Effector CD4-positive, alpha-beta T cell (primary cell): ENCODE measurements at places on chromosomes 7 and 10.

DNA sequence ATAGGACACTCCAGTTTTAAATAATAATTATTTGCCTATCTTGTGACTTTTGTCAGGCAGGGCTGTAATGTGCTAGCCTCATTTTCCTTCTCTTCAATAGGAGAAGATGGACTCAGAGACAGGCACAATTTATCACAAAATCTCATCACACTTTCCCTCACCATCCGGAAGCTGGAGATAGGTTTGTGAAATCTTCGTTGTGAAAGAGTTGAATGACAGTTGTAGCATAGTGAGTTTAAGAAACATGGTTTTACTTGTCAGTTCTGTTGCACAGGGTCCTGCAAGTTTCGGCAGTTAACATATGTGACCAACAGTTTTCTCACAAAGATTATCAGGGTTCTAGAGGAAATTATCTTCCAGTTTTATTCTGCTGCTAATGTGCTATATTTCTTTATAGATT, 37.7 kb upstream of the MAP3K8 start:
- no peak for DNase-seq

GRCh38 chr7:41731493-41732435, 28.9 kb upstream of the INHBA start:
- DNase-seq: no peak

DNA sequence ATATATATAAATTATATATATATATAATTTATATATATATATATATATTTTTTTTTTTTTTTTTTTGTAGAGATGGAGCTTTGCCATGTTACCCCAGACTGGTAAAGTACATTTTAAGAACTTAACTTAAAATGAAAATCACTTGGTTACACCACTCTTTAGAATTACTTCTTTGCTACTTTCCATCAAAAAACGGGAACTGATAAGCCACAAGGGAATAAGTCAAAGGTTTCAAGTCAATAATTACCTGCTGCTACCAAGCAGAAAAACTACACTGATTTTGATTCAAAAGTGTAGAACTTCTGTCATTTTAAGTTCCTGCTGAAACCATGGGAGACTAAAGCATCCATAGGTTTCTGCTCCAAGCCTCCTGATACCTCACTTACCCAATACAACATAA, 12.2 kb downstream of the PPA1 start:
- no peak for DNase-seq

DNA sequence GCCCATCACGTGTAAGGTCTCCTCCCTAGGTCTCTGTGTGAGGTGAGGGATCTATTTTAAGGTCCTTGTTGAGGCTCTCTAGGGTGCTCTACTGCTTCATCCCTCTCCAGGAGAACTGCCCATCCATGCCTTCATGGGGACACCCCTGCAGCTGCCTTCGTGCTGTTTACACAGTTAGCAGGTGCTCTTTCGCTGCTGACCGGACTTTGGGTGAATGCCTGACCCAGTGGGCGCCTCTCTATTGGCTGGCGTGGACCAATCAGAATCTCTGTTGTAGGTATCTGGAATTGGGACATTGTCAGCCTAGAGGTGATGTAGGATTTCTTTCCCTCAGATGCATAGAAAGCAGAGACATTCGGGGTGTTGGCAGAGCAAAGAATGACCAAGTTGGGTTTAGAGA, 38.7 kb upstream of the HMX3 start:
- no peak for DNase-seq

- no peak for DNase-seq
These were observed 40.3 kb upstream of the TRIM8 start for GRCh38 chr10:102603946-102604345.
